ENCODE measurements at places on chromosomes 4 and X.

GRCh38 chrX:66760651-66761050 lies 121.8 kb upstream of the EDA2R start:
- no peak for DNase-seq

DNA sequence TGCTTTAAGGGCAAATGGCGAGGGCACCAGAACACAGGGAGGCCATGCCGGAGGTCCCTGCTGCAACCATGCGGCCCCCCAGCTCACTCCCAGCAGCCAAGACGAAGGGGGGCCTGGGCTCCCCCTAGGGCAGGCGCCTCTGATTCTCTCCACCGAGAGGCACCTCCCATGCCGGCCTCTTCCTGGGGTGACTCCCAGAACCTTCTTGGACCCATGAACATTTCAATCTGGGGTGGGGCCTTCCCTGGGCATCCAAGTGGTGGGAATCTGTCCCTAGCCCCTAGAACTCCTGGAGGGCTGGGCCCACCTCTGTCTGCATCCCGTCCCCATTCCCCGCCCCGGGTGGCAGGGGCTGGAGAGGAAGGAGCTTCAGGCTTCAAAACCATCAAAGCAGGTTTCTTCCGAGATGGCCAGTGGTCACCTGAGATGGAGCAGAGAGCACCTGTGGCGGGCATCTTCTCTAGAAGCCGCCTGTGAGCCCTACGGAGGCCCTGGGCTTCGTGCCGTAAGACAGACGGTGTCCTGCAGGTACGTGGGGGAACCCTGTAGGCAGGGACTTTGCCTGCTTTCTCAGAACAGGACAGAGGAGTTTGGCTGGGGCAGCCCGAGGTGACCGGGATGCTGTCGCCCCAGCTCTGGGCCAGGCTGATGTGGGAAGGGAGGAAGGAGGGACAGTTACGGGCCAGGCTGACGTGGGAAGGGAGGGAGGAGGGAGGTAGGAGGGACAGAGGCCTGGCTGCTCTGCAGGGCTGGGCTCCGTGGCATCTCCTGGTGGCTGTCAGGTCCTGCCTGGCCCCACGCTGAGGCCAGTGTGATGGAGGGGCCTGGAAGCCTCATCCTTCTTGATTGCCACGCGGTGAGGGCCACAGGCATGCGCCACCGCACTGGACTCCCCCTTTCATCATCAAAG lies 6.8 kb upstream of the SLC25A6 start:
- DNase-seq = no peak

- DNase-seq = no peak
Measured at GRCh38 chr4:112341033-112341432, 43.9 kb downstream of the ALPK1 start.

GRCh38 chr4:165945991-165946390 lies 73.0 kb downstream of the TLL1 start:
- DNase-seq = no peak

- no peak for DNase-seq
Measured at GRCh38 chrX:39425124-39425806, 624.0 kb downstream of the MID1IP1 start.

GRCh38 chrX:19743386-19743785 lies 144.0 kb downstream of the SH3KBP1 start:
- DNase-seq = no peak

- DNase-seq = no peak
Measured at GRCh38 chr4:64724689-64725088, 315.4 kb upstream of the TECRL start.

DNA sequence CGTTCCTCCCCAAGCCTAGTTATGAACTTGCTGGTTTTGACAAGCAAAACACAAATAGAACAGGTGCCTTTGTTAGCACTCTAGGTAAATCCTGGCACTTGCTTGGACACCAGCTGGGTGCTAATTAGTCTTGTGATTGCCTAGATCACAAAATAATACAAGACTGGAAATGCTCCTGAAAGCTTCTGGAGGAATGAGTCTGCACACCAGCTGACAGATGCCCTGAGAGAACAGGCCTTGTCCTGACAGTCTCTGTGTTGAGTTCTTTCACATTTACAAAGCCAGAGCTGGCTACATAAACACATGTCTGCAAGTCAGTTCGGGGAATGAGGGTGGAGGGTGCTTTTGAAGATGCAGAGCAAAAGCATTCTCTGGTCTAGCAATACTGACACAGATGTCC lies 93.8 kb downstream of the ELOVL6 start:
- no peak for DNase-seq

- peak; percentile 13 for DNase-seq
Measured at GRCh38 chr4:108166441-108167315, 2.1 kb downstream of the LEF1 start.

- DNase-seq = peak; percentile 26
Measured at GRCh38 chr4:93771640-93772411, 56.7 kb upstream of the ATOH1 start.

- DNase-seq = no peak
Measured at GRCh38 chr4:152063621-152064240, 302.9 kb upstream of the GATB start.

DNA sequence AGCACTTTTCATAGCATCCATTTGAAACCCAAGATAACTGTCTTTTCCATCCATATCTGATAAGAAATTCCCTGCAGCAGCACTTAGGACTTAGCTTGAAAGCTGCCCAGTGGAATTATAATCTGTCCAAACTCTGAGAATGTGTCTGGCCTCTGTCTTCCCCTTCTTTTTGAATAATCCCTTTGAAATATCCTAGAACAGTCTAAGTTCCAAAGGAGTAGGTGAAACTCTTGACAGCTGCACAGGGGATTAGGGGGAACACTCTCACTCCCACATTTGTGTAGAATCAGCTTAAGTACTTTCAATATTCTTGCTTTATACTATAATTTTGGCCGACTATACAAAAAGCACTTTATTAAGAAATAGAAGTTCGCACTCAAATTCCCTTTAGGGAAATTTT lies 157.7 kb downstream of the PAPSS1 start:
- DNase-seq = no peak

DNA sequence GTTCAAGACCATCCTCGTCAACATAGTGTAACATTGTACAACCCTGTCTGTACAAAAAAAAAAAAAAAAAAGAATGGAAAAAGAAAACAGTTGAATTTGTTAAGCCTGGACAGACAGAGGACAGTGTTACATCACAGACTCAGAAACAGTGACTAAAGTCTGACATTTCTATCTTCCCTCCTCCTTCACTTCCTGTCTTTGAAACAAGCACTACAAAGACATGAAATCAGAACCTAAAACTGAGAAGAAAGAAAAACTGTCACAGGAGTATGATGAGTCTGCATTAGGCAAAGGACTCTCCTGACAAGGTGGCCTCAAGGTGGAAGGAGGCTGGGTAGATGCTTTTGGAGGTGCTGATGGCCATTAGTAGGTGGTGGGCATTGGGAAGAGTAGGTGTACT lies 126.7 kb downstream of the RBM47 start:
- DNase-seq = no peak

DNA sequence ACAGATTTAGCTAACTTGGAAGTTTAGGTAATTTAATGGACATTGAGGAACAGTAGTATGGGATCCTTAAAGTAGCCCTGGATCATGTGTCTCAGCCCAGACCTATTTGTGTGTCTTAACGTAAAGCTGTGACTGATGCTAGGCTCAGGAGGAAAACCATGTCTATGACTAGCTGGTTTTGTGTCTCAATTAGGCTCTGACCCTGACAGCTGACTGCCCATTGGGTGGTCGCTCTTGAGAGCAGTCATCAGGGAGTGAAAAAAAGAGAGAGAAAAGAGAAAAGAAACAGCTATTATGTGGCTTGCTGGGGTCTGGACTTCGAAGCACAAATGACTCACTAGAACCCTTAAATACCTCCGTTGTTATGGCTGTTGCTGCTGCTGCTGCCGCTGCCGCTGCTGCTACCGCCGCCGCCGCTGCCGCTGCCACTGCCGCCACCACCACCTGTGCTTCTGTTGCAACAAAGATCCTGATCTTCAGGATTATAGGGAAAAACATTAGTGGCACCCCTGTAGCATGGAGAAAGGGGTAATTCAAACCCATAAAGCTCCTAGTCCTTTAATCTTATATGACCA lies 70.7 kb downstream of the GSPT2 start:
- DNase-seq = no peak

GRCh38 chr4:165972747-165973146 lies 99.7 kb downstream of the TLL1 start:
- no peak for DNase-seq

DNA sequence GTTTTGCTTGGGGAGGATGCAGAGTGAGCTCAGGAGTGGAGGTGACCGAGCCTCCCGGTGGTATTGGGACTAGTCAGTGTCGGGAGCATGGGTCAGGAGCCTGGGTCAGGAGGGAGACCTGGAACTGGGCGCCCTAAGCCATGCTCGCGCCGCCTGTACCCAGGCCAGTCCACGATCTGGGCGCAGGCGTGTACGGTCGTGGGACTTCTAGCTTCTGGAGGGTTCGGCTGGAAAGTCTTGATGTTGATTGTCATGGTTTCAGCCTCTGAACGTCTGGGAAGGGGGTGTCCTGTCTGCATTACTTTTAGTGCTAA lies 244 bp downstream of the EIF2S3 start:
- DNase-seq = no peak

DNA sequence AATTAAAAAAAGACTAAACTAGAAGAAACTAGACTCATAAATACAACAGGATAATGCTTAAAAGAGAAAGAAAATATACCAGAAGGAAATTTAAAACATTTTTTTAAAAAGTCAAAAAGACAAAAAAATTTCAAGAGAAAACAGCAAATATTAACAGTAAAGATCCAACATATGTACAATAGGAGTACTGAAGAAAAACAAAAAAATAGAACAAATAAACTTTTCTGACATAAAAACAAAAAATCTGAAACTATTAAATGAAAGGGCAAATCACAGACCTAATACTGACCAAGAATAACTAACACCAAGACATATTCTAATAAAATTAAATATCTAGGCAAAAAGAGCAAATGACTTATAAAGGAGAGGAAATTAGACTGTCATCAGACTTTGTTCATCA lies 11.5 kb downstream of the DNAJB14 start:
- no peak for DNase-seq

DNA sequence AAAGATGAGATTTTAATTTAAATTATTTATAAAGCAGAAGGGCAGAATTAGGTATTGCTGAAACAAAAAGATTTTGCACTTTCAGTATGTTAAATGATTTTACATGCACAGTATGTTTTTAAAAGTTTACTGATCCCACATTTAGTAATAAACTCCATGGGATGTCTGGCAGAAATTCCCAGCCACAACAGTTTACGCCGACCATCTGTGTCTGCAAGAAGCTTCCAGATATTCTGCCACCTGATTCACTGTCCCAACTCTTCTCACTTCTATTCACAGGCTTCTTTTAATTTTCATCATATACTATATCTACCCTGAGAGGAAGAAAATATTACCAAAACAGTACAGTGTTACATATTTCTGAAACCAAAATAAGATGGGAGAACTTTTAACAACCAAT lies 115.8 kb upstream of the IQCM start:
- no peak for DNase-seq

GRCh38 chr4:85577307-85577706 lies 102.4 kb downstream of the ARHGAP24 start:
- DNase-seq = no peak

- no peak for DNase-seq
Measured at GRCh38 chr4:169051761-169052593, 41.9 kb upstream of the CBR4 start.

DNA sequence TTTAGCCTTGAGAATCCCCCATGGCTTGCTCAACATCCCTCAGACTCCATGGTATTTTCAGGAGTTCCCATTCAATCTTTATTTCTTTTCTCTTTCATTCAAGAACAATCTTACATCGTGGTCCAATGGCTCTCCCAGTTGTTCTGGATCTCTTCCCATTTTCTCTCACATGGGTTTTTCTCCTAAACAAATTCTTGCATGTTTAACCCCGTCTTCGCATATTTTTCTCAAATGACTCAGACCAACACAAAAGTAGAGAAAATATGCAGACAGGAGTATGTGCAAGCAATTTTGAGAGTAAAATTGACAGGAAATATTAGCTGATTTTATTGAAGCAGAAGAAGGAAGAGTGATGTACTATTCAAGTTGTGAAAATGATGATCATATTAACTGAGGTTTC lies 396.4 kb upstream of the TRAM1L1 start:
- DNase-seq = no peak

- DNase-seq = no peak
Measured at GRCh38 chr4:133997436-133997835, 204.2 kb downstream of the PABPC4L start.

DNA sequence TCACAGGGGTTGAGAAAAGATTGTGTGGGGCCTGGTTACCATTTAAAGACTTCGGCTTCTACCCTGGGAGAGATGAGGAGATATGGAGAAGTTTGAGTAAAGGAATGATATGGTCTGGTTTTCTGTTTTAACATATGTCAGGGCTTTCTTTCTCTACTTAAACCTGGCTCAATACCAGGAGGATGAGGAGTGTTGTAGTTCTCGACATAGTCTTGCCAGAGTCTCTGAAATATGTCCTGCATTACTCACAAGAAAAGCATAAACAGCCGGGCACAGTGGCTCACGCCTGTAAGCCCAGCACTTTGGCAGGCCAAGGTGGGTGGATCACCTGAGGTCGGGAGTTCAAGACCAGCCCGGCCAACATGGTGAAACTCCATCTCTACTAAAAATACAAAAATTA lies 16.4 kb upstream of the ACE2 start:
- DNase-seq = no peak

GRCh38 chr4:167873496-167873895 lies 218.8 kb upstream of the ANXA10 start:
- no peak for DNase-seq

- no peak for DNase-seq
Measured at GRCh38 chrX:64152857-64153256, 52.7 kb downstream of the AMER1 start.

DNA sequence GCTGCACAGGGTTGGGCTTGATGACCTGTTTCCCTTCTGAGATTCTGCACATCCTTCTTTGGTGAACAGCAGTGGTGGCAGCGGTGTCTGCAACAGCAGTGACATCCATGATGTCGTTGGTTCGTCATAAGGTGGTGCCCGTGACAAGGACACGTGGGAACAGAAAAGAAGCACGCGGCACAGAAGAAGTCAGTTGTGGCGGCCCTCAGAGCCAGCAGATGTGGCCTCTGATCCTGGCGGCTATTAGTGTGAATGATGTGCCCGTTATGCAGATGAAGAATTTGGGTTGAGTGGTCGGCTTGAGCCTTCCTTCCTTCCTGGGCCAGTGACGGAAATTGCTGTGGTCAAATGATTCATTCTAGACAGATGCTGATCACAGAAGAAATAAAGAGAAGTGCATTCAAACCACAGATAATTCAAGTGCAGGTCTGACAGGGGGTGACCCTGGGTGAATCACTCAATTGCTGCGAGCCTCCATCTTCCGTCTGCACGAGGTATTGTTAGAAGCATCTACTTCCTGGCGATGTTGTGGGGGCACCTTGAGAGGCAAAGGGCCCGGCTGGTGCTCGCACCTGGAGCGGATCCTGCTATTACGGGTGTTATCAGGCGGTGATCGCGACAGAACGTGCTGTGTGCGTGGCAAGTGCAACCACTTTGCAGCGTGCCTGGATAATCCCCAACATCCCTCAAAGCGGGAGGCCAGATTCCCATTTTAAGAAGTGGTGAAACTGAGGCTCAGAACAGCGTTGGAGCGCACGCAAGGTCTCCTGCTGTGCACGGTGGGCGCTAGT lies 215.2 kb upstream of the PSAPL1 start:
- DNase-seq = no peak

GRCh38 chr4:109682875-109683274 lies 20.4 kb downstream of the CASP6 start:
- no peak for DNase-seq

- DNase-seq = no peak
Measured at GRCh38 chrX:19675731-19676130, 160.4 kb upstream of the MAP3K15 start.
